ENCODE measurements at places on chromosomes 5 and 9.

DNA sequence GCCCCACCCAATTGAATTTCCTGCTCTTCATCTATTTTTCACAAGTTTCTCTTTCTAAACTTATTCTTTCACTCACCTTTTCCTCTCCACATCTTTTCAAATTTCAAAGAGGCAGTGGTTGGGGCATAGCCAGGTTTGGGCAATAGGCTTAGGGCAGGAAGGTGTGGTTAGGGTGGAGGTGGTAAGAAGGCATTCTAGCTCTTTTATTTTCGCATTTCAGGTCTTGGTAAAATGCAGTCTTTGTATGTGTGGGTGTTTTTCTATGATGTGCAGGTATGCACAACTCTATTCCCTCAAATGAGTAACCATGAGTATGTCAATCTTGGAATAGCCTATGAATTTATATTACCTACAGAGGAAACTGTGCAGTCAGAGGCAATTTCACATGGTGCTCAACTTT, 129.8 kb upstream of the IFNE start:
- DNase-seq, result peak; percentile 12

- DNase-seq, result peak; percentile 26
Observed at GRCh38 chr5:20286512-20286911, 298.5 kb upstream of the CDH18 start.

DNA sequence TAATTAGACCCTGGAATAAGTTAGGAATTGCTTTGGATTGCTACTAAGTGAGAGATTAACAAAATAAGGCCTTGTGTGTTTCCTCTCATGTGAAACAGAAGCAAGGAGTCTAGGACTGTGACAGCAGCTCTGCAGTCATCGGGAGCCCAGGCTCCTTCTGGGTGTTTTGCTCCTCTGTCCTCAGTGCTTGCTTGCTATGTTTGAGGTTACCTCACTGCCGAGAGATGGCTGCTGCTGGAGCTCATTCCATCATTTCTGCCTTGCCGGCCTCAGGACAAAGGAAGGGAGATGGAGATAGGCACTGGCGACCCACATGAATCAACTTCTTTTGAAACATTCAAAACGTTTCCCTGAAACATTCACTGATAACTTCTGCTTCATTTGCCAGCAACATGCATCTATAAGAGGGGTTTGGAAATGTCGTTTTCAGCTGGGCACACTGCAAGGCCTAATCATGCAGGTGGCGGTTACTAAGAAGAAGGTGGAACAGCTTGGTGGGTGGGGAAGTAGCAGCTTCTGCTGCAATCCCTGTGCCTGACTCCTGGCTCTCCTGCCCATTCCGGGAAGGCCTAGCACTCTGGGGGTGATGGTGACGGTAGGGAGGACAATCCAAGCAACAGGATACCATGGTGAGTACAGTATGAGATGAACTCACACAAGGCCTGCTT, 77.2 kb upstream of the CD180 start:
- DNase-seq, result no peak

DNA sequence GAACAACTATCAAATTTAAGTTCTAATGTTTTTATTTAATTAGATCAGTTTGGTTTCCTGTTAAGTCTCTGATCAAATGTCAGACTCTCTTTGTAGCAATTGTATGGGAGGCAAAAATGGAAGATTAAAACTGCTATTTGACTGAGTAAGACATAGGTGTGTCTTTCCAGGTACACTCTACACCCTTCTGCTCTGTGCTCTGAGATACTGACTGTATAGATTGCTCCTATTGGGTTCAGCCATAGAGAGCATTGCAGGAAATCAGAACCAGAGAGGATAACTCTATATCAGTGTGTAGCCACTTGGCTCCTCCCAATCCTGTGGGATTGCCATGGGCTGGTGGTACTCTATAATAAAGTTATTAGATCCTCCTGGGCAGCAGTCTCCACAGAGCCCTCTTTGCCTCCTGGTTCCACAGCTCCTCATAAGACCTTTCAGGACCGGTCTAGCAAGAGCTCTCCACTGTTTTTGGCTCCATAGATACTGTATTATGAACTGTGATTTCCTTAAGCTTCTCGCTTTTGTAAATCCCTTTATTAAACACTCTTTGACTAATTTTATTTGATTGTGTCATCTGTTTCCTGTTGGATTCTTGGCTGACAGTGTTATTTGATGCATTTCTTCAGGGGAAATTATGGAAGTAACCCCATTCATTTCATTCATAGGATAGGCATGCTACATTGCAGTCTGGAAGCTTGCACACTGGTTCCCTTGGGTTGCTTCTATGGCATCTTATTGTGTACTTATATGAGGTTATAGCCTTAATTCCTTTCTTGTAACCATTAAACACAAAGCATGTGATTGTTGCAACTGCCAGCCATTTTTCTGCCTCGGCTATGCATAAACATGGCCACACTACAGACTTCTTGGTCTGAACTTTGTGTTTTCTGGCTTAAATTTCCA, 115.6 kb downstream of the VCAN start:
- DNase-seq, result no peak

- DNase-seq, result no peak
Observed at GRCh38 chr5:143152445-143152844, 251.0 kb downstream of the NR3C1 start.

- DNase-seq, result no peak
Observed at GRCh38 chr9:126650404-126651341, 36.9 kb downstream of the LMX1B start.

GRCh38 chr5:151002250-151002649, 18.1 kb upstream of the GPX3 start:
- DNase-seq, result no peak

GRCh38 chr5:79436224-79436623, 77.7 kb downstream of the HOMER1 start:
- DNase-seq, result no peak

DNA sequence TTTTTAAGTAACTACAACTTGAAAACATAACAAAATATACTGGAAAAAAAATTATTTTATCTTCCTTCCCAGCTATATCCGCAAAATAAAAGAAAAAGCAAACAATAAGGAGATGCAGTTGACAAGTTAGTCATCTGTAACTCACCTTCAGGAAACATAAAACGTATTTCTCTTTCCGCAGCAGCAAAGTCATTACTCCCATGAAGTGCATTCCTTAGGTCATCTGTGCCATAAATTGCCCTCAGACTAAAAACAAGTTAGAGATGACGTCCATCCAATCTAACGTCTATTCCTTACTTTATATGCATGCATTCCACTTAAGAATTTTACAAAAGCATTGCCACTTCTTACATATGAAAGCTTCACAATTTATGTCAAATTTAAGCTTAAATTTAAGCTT, 10.9 kb downstream of the NME5 start:
- no peak for DNase-seq

- no peak for DNase-seq
Observed at GRCh38 chr5:22908586-22908985, 55.4 kb upstream of the CDH12 start.

DNA sequence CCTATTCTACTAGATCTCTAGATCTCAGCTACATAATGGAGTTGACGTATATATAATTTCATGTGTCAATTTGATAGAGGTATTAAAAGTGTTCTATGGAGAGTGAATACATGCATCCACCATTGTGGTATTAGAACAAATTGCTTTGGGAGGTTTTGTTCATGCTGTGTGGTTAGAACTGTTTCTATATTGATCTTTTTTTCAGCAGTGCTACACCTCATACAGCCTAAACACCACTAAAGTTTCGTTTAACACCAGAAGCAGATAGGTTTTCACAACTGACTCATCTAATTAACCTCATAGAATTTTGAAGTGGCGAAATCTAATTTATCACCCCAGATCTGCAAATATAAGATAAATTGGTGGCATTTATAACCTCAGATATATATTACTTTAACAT, 269.4 kb upstream of the SEMA6A start:
- DNase-seq, result no peak

DNA sequence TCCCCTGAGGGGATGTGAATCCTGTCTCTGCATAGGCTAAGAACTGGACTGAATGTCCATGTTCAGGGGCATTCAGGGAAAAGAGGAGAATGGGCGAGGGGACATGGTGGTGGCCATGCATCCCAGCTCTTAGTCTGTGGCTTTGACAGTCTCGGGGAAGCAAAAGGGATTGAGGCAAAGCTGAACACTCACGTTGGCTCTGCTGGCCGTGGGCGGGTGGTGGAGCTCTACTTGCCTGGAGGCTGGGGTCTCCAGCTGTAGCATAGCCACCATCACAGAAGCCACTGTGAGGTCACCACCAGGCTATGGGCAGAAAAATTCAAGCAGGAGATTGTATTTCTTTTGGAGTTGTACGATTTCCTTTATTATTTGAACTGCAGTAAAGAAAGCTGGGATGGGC, 4.1 kb downstream of the GARIN3 start:
- DNase-seq, result no peak

DNA sequence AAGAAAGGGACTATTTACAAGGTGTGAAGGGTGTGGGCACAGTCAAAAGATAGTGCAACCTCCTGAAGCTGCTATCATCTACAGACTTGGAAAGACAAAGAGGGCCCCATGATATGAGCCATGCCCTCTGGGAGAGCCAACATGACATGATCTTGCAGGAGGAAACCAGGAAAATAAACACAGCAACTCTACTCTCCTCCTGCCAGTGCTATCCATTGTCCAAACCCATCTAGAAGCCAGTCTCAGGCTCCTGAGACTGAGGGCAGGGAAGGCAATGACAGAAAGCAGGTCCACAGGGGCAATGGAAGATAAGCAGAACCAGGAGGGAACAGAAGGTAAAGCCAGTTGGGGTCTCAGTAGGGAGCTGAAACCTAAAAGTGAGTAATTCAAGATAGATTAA, 37.1 kb downstream of the PLPP1 start:
- DNase-seq, result no peak

GRCh38 chr9:71096421-71097108, 24.9 kb downstream of the TRPM3 start:
- peak; percentile 49 for DNase-seq

Data from SW480 (cell line).